Activated CD4-positive, alpha-beta T cell treated with anti-CD3 and anti-CD28 coated beads for 4 hours (primary cell): ENCODE measurements at places on chromosomes 6 and 20.

GRCh38 chr6:25601800-25602673 is 50.0 kb upstream of the SCGN start:
- DNase-seq = no peak

DNA sequence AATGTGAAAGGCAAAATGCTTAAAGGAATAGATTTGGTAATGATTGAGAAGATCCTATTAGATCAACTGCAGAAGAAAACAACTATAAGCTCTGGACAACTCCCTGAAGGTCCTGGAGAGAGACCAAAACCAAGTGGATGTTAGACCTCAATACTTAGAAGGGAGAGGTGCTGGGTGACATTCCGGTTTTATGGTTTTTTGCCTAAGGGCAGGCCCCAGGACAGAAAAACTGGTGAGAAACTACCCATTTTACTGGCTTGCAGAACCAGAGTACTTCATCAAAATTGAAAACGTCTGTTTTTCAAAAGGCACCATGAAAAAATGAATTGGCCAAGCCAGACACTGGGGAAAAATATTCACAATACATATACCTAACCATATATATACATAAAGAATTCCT is 26.3 kb downstream of the SAMHD1 start:
- DNase-seq = no peak

GRCh38 chr6:133773776-133774175 is 115.1 kb upstream of the TCF21 start:
- DNase-seq = no peak

- no peak for DNase-seq
These were observed 14.0 kb downstream of the FRK start for GRCh38 chr6:116046737-116047136.

GRCh38 chr20:41268402-41268801 is 49.1 kb downstream of the ZHX3 start:
- DNase-seq = no peak

DNA sequence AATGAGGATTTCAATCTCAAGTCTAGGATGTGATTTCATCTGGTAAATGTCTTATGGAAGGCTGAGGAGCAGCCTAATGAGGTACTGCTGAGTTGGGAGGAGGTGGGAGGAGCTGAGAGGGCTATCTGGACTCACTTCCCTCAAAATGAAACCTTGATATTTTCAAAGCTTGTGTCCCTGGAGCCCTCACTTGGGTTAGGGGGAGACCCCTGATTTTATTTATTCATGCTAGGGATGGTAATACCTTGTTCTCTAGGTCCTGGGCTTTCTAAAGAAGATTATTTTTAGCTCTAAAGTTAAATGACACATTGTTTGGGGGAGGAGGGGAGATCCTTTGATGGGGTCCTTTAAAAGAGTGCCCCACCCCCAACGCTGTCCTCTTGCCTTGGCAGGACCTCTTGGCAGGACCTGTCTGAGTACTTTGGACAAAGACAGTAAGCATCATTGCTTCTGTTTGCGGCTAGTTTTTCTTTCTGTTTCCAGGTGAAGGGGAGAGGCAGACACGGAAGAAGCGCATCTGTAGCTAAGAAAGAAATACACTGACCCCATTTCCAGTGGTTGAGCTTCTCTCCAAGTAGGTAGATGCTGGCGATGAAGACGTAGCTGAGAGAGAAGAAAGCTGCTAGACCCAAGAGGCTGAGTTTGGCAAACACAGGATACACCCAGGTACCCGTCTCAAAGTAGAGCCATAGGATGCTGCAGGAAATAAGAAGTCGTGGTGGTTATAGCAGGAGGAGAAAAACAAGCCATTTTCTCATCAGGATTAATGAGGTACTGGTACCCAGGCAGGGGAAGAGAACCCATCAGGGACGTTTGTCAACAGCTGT is 55.6 kb downstream of the ADTRP start:
- no peak for DNase-seq

DNA sequence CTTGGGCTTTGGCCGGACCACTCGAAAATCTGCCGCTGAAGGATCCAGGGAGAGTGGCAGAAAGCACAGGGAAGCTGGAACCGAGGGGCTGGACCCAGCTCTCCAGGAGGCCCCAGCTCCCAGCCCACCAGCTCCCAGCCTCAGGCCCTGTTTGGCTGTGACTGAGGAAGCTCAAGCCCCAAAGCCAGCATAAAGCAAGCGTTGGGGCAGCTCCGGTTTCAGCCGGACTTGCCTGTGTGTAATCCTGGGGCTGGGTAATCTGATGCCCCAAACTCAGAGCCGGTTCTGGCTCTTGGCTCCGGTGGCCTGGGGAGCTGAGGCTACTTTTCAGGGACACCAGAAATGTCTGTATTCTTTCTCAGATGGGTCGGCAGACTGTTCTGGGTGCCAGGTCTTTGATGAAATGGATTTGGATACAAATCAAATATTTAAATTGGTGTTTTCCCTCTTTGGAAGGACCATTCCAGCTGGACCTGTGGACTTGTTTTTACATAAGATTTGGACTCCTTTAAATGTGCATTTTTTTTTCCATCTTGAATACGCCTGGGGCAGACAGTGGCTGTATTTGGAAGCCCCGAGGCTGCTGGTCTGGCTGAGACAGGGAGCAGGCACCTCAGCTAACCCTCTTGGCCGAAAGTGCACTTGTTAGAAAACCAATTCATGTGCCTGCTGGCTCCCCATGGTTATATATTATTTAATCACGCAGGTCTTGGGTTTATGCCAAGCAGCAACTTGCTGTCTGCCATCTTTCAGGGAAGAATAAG is 29.7 kb downstream of the RPP40 start:
- no peak for DNase-seq

DNA sequence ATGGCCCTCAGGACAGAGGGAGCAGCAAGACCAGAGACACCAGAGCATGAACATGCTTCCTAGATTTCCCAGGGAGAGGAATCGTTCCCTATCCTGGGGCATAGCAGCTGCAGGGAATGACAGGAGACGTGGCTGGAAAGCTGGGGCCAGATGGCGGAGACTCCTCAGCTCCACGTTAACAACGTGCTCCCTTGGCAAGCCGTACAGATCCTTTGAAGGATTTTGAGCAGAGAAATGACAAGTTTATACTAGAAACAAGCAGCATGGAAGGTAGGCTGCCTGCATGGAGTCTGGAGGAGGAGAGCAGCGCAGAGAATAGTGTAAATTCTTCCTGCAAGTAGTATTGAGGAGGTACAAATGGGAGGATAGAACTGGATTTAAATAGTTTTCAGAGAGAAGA is 11.7 kb downstream of the MYLIP start:
- no peak for DNase-seq

GRCh38 chr20:17992224-17992637 is 23.4 kb downstream of the MGME1 start:
- DNase-seq = no peak

- DNase-seq = no peak
These were observed 40.6 kb upstream of the ECHDC1 start for GRCh38 chr6:127383988-127384387.

DNA sequence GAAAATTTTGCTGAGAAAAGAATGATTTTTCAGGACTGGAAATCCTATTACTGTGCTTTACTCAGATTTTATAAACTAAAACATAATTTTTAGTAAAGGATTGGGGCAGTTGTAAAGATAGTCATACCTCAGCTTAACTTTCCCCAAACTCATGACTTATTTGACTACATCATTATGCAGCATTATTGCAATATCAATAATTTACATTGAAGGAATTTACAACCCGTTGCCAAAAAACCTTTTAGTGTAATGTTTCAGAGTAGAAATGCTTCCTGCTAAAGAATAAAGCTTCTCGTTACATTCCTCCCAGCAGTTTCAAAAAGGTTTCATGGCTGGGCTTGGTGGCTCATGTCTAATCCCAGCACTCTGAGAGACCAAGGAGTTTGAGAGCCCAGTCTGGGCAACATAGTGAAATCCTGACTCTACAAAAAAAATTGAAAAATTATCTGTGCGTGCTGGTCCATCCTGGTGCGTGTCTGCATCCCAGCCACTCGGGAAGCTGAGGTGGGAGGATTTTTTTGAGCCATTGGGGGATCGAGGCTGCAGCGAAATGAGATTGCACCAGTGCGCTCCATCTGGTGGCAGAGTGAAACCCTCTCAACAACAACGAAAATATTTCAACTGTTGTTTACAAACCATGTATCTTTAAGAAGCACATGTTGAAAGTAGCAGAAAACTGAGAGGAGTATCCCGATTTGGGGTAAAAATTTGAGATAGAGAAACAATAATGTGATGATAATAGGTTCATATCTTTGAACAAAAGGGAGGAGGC is 4.4 kb downstream of the AMD1 start:
- DNase-seq = peak; percentile 18

- DNase-seq = no peak
These were observed 374.3 kb upstream of the SOX4 start for GRCh38 chr6:21219241-21219640.

DNA sequence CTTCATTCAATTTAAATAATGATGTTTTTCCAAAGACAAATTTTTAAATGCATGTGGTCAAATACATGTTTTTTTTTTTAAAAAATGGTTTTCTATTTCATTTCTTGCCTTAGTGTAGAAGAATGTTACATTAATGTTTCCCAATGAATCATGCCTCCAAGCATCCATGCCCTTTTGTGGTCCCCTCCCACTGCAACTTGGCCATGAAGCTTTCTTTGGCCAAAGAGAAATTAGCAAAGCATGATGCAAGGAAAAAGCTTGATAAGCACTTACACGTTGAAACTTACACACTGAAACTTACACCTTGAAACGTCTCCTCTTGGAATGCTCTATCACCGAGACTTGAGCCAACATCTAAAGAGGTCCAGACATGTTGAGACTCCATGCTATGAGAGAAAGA is 93.0 kb upstream of the ELOVL5 start:
- no peak for DNase-seq

DNA sequence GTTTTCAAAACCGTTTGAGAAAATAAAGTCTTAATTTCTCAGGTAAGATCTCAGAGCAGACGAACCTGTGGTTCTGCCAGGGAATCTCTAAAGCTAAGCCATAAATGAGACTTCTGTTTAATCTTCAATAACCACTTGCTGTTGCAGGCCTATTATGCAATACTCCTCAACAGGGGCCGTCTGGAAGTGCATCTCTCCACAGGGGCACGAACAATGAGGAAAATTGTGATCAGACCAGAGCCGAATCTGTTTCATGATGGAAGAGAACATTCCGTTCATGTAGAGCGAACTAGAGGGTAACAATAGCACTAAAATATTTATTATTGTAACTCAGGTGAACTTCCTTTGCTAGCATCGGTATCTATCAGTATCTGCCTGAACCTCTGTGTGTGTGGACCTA is 223.7 kb downstream of the ARHGAP18 start:
- no peak for DNase-seq

DNA sequence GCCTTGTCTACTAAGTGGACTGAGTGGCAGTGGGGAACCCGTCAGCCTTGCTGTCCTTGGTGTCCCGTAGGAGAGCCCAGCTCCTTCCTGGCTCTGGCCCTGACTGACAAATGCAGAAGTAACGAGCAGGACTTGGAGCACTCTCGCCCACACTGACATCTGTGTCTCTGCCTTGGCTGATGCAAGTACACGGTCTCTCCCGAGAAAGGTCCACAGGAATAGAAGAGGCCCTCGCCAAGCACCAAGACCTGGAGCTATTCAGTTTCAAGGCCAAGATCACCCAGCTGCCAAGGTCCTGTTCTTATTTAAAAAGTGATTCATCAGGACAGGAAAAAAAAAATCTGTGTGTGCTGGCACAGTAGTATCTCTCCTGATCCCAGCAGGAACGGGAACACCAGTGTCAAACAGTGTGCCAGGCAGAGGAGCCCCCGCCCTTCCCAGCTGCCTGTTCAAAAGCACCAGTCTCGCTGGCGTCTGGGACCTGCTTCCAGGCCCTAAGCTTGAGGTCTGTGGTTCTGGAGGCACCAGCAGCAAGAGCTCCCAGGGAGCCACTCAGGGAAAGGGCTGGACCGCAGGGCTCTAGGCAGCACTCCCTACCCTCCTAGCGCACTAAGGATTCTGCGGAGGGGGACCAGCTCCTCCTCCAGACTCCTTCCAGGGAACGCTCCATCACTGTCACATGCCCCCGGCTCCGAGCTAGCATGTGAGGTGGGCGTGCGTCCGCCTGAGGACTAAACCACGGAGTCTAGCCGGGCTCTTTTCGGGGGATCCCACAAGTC is 376.9 kb downstream of the RNGTT start:
- DNase-seq = no peak

GRCh38 chr6:2378046-2378657 is 132.7 kb upstream of the GMDS start:
- no peak for DNase-seq

- DNase-seq = no peak
These were observed 75.4 kb upstream of the ADGRB3 start for GRCh38 chr6:68559716-68560115.

- no peak for DNase-seq
These were observed 9.2 kb upstream of the CPNE1 start for GRCh38 chr20:35673884-35674283.

GRCh38 chr6:149033454-149033853 is 284.1 kb upstream of the TAB2 start:
- DNase-seq = no peak
